ENCODE measurements at places on chromosomes 5 and 9. TPM values are rescaled to one million over a fixed set of nuclear protein-coding genes. Genes with fewer than 3 reads are reported as not detected.

DNA sequence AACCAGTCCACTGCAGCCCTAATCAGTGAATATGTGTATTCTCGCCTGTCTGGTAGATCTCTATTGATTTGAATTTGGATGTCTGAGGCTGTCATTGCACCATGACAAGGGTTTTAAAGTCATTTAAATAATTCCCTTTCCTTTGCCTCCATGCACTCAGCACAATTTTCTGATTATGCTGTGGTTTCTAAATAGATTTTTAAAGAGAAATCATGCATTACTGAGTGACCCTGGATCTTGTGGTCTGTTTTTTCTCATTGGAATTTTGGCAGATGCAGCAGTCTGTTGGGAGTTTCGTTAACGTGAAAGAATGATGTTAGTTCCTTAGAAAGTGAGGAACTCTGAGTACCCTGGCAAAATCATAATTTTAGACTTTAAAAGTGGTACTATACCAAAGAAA, 396.0 kb downstream of the LRRC70 start:
- DNase-seq, result no peak

DNA sequence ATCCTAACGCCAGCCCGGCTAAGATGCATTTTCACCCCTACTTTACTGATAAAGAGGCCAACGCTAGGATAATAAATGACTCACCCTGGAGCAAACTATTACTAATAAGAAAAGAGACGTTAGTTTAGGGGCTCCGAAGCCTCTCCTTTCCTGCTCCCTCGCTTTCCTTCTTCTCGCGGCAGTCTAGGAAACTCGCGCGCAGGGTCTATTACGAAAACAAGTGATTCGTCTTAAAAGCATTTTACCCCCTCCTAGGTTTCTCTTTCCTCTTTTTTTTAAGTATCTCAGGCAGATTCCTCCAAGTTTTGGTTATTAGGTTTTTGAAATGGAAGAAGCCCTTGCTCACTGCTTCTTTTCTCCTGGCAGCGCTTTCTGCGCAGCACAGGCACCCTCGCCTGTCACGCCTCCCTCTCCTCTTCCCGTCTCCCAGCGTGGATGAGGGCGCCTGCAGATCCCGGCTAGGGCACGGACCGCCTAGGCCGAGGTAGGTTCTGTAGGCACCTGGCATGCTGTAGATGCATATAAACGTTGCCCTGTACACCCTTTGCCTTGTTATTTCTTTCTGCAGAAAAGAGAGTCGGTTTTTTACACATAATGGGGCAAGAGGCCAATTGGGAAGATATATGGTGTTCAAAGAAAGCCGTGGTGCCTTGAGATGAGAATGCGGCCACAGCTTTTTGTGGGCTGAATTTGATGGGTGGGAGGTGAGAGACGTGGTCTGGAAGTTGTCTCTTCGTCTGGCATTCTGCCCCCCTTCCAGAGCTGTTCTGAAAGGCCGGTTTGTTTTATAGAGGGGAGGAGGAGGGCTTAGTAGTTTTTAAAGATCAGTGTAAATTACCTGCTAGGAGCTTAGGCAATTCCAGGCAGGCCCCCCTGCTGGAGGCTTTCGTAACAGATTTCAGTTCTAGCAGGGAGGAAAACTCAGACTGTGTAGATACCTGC, 983 bp downstream of the GCNT1 start:
- DNase-seq, result no peak

GRCh38 chr5:33772380-33772897, 119.4 kb downstream of the ADAMTS12 start:
- no peak for DNase-seq

ENHO gene
- total RNA-seq, result 4.0 TPM

DNA sequence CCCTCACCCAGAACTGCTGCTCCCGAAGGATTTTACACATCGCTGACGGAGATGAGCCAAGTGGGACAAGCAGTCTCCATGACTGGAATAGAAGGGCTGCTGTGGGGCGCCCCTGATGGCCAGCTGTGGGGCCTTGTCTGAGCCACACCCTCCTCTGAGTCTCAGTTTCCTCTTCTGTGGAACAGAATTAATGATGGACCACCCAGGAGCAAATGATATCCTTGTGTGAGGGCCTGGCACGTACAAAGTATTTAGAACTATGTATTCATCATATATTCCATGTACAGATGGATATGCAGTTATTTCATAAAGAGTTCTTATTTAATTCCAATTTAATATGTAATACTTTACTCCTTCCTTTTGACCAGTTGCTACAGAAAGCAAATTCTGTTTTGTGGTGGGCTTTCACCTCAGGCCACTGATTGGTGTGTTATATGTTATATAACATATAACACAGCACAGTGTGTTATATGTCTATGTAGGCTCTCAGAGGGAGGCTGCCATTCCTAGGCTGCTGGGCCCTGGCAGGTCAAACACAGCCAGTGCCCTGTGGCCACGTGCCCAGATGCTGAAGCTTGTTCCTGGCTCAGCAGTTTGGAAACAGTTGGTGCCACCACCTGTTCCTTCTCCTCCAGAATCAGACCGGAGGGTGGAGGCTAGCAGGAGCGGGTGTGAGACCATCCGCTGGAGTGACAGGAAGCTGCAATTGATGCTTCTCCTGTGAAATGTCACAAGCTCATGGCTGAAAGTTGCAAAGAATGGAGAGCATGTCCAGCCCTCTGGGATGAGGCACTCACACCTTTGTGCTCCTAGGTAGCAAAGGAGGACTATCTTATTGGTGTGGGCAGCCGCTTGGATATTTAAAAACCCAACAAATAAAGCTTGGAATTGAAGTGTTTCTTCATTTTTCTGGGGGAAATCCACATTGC, 4.4 kb upstream of the FGD3 start:
- no peak for DNase-seq

GRCh38 chr5:66701244-66701643, 105.1 kb downstream of the MAST4 start:
- DNase-seq, result no peak

SAP30L gene
- total RNA-seq, result 41.4 TPM

DNA sequence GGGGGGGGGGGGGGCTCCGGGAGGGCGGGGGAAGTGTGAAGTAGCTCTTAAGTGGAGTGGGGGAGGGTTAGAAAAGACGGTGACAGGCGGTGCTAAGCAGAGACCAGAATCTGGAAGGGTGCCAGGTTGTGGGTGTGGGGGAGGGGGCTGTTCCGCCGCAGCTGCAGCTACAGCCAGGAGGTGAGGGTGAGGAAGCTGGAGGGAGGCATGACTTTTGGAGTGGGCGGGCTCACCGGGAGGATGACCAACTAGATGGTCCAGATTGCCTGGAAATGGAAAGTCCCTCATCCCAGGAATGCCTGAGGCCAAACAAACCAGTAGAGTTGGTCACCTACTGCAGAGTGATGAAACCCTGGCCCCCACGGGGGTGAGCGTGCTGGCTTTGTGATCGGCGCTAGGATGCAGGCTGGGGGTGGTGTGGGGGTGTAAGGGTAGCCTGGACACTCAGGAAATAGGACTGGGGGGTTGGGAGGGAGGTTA, 158.1 kb upstream of the SHB start:
- DNase-seq, result no peak

- DNase-seq, result peak; percentile 55
Measured at GRCh38 chr9:134315716-134316448, 10.4 kb upstream of the RXRA start.

ABLIM3 gene
- total RNA-seq, result 22.6 TPM

SLC22A4 gene
- 1.9 TPM for total RNA-seq

ACOT12 gene
- total RNA-seq, result not detected

MARCHF11 gene
- total RNA-seq, result not detected

DNA sequence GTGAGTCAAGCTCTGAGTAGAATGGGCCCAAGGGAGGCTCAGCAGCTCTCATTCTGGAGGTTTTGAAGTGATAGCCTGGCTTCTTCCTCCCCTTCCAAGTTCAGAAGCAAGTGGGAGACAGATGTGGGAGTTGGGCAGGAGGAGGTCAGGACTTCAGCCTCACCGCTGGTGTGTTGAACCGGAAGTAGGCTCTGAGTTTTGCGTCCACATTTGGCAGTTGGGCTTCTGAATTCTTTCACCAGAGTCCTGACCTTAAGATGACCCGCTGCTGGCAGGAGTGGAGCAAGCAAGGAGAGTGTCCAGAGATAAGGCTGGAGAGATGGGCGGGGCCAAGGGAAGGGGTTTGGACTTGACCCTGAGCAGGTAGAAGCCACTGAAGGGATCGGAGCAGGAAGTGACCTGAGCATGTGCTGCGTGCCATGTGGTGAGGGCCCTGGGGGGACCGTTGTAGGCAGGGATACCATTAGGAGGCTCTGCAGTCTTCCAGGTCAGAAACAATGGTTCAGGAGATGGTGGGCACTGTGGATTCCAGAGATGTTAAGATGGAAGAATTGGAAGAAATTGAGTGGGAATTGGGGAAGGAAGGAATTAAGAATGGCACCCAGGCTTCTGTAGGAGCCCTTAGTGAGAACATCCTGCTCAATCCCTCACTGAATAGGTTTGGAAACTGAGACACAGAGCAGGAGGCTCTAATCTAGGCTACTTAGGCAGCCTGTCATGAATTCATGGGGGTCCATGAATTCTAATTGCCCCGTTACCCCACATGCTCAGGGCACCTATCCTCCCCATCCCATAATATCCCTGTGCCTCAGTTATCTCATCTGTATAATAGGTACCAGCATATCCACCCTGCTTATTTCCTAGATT, 25.9 kb downstream of the GALNT12 start:
- DNase-seq, result no peak

DNA sequence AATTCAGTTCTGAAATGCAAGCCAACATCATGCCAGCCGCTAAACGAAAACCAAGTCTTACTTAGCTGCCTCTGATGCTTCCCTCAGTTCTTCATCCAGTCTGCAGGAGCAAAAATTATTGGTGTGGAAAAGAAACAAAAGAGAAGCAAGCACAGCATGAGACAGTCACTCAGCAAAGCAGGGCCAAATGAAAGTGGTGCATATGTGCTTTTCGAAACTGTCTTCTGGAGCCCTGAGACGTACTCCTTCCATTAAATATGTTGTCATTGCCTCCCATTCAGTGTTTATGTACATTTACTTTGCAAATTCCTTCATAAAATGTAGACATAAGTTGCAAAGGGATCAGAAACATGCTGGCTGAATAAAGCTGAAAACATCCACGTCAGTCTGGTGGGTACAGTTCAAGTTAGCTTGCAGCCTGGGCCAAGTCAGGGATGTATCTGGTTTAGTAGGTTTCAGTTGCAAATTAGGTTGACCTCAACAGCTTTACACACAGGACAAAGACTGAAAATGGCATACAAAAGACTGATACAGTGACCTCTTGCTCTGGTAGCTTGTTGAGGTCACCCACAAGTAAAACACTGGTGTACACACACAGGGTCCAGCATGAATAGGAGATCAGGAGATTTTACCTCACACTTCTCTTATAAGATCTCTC, 139.7 kb upstream of the PCA3 start:
- no peak for DNase-seq

GRCh38 chr5:96337048-96337781, 95.8 kb downstream of the PCSK1 start:
- no peak for DNase-seq

DNA sequence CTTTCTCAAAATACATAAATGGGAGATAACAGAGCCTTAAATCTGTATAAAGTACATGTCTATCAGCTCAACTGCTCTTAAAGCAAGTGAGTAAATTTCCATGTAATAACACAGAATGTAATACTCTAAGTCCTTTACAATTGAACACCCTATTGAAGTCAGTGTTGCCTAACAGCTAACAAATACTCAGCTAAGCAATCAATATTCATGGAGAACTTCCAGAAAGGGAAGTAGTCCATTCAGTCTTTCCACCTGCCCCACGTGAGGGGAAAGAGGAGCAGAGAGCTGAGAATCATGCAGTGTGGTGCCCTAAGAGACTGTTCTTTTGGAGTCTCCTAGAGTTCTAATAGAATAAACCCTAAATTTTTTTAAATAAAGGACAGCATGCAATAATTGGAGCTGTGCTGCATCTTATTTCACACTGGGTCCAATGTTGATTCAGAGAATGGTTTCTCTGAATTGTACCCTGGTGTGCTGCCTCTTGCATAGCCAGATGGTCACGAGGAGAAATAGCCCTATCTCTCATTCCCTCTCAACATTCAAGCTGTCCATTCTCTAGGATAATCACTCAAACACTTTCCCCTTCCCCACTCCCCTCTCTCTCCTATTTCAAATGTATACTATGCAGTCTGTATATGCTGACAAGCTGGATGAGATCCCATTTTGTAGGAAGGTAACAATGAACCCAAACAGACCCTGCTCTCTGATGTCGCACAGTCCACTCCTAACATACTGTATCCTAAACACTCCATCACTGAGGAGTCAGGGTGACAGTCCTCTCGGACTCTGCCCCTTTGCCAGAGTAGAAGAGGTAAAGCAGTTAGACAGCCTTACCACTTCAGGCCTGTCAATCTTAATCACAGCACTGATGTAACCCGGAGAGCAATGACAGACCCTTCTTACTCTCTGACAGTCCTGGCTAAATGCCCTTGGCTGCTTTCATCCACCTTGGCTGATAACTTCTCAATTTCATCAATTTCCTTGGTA, 134.8 kb downstream of the EPB41L4A start:
- DNase-seq, result no peak

- DNase-seq, result peak; percentile 90
Measured at GRCh38 chr5:145834917-145835847, at the start of gene PRELID2. PRELID2 (minus strand) TSS chr5:145835342; CDS start chr5:145835251, 91 bp downstream.

Data from suprapubic skin (tissue), 4 donors.